Astrocyte (in vitro differentiated cells and primary cell): ENCODE measurements at places on chromosomes 6 and 20. TPM values are rescaled to one million over a fixed set of nuclear protein-coding genes. Genes with fewer than 3 reads are reported as not detected.
A peak's percentile ranks its signal among the peaks of the same experiment; 100 is the strongest.

DNA sequence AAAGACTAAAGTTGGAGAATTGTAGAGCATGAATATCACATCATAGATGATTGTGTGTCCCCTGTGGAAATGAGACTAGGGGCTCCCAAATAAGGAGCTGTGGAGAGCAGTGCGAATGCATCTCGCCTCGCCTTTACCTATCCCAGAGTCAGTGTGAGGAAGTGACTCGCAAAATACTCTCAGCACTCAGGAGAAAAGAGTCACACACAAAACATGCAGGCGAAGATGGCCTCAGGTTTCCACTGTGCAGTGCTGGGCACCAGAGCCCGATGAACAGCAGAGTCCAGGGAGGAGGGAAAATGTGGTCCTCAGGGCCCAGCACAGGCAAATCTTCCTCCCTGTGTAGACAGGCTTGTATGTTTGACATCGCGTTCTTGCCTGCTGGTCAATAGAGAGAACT is 126.5 kb upstream of the AFDN start:
- H3K27me3 ChIP-seq, result no peaks in the 10 kb centered on the region
- peaks cover 14% of the 10 kb centered on the region for H3K4me1 ChIP-seq
- no peak overlapping the region for H3K4me3 ChIP-seq
- DNase-seq, result no peak

- H3K4me3 ChIP-seq, result no peak overlapping the region
- DNase-seq, result no peak
- no peaks in the 10 kb centered on the region for H3K36me3 ChIP-seq
- peaks cover 2% of the 10 kb centered on the region for H3K27me3 ChIP-seq
Observed at GRCh38 chr6:167579806-167580618, 246.7 kb upstream of the AFDN start.

The HCRTR2 gene
- 0.23 and 0.36 TPM in 2 replicates for total RNA-seq

DNA sequence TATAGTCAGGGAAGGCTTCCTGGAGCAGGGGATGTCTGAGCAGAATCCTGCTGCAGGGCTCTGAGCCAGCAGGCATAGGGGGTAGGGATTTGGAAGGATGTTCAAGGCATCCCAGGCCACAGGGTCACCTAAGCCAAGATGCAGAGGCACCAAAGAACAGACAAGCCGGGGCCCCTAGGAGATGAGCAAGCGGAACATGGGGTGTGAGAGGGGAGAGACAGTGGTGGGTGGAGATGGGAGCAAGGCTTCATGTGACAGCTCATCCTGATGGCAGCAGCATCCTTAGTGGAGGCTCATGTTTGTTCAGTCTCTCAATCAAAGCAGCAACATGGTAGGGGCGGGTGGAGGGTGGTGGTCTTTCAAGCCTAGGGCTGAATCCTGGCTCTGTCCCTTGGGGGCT is 29.8 kb upstream of the TCP11 start:
- no peak overlapping the region for H3K27ac ChIP-seq
- H3K4me1 ChIP-seq, result peaks cover 26% of the 10 kb centered on the region
- H3K36me3 ChIP-seq, result no peaks in the 10 kb centered on the region
- H3K4me3 ChIP-seq, result no peak overlapping the region
- H3K27me3 ChIP-seq, result no peaks in the 10 kb centered on the region
- DNase-seq, result no peak

DNA sequence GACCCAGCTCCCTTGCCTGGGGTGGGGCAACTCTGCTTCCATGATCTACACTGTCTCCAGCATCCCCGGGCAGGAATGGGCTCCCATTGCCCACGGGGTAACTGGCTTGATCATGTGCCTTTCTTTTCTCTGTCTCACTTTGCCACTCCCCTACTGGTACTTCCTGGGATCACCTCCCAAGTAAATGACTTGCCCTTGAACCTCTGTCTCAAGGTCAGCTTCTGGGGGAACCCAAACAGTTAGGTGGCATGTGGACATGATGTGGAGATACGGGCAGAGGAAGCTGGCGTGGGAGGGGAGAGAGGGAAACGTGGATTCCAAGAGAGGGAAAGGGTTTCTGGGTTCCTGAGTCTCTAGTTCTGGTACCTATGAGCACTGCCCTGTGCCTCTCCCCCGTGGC is 63.8 kb upstream of the RALY start:
- no peak overlapping the region for H3K4me3 ChIP-seq
- H3K36me3 ChIP-seq, result no peaks in the 10 kb centered on the region
- H3K27ac ChIP-seq, result no peak overlapping the region
- H3K27me3 ChIP-seq, result peaks cover 3% of the 10 kb centered on the region
- H3K4me1 ChIP-seq, result no peaks in the 10 kb centered on the region

- peak; percentile 35 for DNase-seq
- H3K4me3 ChIP-seq, result no peak overlapping the region
- no peaks in the 10 kb centered on the region for H3K36me3 ChIP-seq
- H3K27ac ChIP-seq, result no peak overlapping the region
- H3K4me1 ChIP-seq, result no peaks in the 10 kb centered on the region
Observed at GRCh38 chr20:2402271-2402980, 21.7 kb downstream of the TGM6 start.
